Stimulated activated CD8-positive, alpha-beta memory T cell treated with anti-CD3 and anti-CD28 coated beads, Interleukin-15, amount 100 ng/mL, for 24 hours (primary cell): ENCODE measurements at places on chromosomes 4 and X.

DNA sequence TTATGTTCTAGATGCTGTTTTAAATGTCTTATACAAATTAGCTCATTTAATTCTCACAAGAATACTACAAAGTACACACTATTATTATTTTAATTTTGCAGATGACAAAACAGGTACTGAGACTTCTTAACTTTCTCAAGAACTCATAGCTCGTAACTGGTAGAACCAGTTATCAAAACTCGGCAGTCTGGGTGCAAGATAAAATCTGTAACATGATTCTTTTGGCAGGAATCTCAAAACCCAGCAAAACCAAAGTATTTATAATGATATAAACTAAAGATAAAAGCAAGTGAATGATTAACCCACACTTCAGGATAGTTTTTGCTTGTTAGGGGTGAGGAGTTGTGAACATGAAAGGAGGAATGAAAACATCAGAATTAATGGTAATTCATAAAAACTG lies 27.6 kb downstream of the CLNK start:
- DNase-seq, result no peak

- DNase-seq, result no peak
Measured at GRCh38 chr4:111556851-111557250, 588.4 kb upstream of the FAM241A start.

GRCh38 chr4:168864821-168865541 lies 145.1 kb downstream of the CBR4 start:
- no peak for DNase-seq

- DNase-seq, result no peak
Measured at GRCh38 chr4:47010912-47011446, 17.6 kb upstream of the GABRA4 start.

GRCh38 chrX:47232197-47232802 lies 509 bp upstream of the USP11 start:
- DNase-seq, result no peak

DNA sequence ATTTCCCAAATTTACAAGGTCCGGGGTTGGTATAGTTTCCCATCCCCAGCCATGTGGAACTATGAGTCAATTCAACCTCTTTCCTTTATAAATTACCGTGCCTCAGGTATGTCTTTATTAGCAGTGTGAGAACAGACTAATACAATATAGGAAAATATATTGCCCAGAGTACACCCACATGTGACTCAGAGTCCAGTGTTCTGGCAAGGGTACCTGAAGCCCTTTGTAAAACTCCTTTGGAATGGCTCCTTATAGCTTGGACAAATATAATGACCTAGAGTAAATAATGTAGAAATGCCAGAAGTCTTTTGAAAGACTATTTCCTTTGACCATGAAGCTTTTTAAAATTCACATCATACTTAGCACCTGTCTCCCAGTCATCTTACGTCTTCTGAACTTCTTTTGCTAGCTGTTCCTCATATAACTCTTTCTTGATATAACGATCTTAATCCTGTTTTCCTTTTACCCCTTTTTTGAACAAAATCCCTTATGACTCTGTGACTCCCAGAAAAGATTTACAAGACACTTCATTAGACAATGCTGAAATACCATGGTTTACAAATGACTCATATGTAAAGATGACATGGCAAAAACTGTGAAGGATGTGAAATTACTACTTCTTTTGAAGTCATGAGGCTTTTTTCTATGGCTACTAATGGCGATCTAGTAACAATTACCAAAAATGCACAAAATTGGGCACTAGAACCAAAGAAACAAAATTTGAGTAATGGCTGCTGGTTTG lies 408.9 kb downstream of the NAP1L3 start:
- DNase-seq, result no peak
